ENCODE measurements at places on chromosomes 7 and 10. TPM values are rescaled to one million over a fixed set of nuclear protein-coding genes. Genes with fewer than 3 reads are reported as not detected.

- no peak for DNase-seq
Measured at GRCh38 chr7:2231992-2232765, 566 bp downstream of the MAD1L1 start.

BAZ1B gene
- 78.6 TPM for total RNA-seq

DNA sequence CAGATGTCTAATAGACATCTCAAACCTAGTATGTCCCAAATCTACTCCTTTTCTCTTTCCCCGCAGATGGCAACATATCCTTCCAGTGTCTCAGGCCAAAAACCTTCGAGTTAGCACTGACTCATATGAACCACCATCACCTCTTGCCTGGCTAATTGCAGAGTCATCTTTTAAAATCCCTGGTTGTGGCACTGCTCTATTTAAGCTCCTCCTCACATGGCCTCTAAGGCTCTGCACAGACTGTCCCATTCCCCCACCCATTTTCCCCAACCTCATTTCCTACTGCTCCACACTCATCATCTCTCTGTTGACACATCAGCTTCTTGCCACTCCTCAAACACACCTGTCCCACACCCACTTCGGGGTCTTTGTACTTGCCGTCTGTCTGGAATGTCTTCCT lies 16.8 kb upstream of the HBP1 start:
- DNase-seq = no peak

- DNase-seq = no peak
Measured at GRCh38 chr10:107665459-107665858, 501.0 kb upstream of the SORCS1 start.

DNA sequence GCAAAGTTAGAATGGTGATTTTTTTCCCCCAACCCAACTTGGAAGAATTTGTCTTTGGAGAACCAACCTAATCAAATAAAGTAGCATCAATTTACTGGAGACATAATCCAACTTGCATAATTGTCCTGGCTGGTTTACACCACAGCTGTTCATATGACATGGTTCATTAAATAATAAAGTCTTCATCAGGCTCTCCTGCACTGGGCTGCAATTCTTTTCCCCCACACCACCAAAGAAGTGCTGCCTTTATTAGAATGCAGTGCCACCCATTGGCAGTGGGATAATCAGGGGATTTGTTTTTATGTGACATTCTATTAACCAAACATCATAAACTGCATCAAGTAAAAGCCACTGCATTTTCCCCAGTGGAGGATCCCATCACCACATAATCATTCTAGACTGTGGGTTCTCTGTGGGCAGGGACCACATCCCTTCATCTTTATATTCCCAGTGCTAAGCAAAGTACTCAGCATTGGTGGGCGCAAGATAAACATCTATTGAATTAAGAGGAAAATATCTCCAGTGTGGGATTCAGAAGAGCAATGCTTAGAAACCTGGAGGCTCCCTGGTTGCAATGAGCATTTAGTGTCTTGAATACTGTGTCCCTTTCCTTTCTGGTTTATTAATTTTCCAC lies 322.0 kb downstream of the KCNMA1 start:
- no peak for DNase-seq

- no peak for DNase-seq
Measured at GRCh38 chr7:129831424-129832058, 121.2 kb downstream of the UBE2H start.

DNA sequence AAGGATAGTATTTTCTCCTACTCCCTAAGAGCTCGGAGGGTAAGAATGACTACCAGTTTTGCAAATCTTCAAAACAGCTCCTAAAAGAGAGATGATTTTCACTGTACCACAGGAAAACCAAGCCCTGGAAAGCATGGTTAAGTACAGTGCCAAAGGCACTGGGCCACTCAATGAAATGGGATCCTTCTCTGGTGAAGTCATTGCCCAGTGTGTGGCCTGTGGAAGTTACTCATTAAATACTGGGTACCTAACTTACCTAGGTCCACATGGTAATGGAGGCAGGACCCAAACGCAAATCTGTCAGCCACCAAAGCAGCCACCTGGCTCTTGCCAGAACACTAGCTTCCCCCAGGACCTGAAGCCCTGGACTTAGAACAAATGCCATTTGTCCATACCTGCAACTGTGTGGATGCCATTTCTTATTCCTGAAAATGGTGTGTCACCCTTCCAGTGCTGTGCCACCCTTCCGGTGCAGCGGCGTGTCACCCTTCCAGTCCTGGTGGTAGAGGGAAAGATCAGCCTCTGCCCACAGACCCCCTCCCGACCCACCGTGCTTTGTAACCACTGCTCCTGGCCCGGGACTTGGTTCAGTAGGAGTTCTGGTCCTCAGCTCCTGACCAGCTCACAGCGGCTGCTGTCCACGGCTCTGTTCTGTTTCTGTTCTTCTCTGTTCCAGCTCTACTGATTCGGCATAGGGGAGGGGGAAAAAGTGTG lies 659.2 kb downstream of the SDK1 start:
- no peak for DNase-seq
